Activated CD8-positive, alpha-beta memory T cell treated with anti-CD3 and anti-CD28 coated beads, Interleukin-2, amount 50 U/mL, for 48 hours (primary cell): ENCODE measurements at places on chromosomes 12 and 14.

GRCh38 chr12:88266806-88267360 is 124.8 kb downstream of the TMTC3 start:
- no peak for DNase-seq

DNA sequence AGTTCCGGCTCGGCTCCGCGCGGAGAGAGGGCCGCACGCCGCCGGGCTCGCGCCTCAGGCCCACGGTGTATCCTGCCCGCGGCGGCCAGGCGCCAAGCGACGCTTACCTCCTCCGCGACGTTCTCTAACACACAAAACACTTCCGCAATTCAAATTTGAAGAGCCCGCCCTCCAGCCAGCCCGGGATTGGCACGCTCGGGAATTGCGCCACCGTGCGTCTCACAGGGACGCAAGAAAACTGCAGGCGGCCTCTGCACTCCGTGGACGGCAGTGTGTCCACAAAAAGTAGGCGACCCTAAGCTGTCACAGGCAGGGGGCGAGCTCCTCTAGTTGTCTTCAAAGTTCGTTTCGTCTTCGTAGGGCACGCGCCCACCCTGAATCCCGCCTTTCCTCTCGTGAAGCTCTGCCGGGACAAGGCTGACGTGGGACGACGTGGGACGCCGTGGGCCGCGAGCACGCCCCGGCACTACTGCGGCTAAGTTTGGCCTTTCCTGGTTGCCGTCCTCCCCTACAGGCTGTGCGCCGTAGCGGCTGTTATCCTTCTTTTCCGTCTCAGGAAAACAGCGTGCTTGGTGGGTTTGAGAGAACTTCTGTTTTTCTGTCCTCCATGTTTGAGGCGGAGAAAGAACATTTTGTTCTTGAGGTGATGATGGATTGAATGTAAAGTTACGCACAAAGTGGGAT is at the start of gene MIS18BP1:
MIS18BP1 (minus strand) TSS at position 133 of the 684 bp plus-strand sequence. CDS start 5,916 bp downstream, outside the sequence.
- DNase-seq: peak; percentile 93

DNA sequence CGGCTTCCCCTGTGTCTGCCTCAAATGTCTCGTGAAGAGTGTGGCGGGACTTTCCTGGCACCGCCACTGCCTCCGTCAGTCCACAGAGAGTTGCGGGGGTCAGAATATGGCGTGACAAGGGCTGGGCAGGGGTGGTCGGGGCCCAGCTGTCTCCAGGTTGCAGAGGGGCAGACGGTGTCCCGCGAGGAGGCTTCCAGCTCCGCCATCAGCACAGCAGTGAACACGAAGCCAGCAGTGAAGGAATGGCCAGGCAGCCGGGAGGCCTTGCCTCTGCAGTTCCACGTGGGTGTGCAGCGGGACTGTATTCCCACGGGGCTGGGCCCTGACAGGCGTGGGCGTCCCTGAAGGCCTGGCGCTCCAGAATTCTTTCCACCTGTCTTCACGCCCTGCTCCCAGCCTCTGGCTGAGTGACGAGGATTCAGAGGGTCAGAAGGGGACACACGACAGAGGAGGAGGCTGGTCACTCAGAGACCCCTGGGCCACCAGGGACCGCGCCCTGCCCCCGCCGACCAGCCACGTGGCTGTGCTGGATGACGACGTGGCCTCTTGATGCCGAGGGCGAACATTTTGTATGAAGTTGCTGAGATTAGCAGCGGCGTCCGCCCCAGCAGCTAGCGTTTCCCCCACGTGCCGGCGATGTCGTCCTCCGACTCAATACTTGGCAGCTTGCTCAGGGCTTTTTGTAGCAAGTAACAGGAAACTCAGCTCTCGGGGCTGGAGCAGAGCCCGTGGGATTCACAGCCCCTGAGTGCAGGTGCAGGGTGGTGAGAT is 25.0 kb upstream of the GALNT9 start:
- DNase-seq: no peak

DNA sequence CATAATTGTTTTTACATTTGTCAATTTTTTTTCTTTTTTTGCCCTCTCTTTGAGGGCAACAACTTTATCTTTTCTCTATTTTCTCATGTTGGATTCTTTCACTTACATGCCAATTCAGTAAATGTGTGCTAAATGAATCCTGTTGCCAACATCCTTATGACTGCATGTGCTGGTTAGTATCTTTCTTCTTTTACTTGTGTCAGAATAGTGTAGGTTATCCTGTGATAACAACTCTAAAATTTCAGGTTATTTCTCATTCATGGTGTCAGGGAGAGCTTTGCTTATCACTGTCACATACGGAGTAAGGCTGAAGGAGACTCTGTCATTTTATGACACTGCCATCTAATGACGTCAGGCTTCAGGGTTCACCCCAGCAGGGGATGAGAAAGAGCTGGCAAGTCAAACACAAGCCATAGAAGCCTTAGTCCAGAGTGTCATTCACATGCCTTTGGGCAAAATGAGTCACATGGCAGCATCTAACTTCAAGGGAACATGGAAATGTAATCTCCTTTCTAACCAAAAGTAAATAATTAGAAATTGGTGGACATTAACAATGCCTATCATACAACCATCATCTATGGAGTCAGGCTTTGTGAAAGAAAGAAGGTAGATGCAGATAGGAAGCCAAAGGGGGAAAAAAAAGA is 242.5 kb upstream of the ATP2B1 start:
- no peak for DNase-seq

DNA sequence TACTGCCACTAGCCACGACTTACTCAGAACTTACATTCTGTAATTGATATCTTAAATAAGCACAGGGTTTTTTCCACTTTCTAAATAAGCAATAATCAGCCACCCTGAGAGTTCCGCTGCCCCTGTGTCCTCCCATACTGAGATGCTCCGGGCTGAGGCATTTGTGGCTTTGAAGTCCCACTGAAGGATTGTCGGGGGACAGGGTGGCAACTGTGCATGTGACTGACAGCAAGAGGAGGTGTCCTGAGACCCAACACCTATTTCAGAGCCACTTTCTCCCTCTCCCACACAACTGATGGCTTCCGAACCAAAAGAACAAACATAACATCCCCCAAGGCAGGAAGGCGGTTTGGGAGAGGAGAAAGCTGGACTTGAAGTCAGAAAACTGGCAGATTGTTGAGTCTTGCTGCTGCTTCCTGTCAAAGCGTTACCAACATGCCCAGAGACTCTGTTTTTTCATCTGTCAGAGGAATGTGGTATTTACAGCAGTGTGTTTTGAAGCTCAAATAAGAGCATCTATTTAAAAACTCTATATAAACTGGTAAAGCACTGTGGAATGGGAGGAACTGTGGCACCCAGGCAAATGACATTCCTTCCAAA is 157.9 kb upstream of the FKBP4 start:
- no peak for DNase-seq

DNA sequence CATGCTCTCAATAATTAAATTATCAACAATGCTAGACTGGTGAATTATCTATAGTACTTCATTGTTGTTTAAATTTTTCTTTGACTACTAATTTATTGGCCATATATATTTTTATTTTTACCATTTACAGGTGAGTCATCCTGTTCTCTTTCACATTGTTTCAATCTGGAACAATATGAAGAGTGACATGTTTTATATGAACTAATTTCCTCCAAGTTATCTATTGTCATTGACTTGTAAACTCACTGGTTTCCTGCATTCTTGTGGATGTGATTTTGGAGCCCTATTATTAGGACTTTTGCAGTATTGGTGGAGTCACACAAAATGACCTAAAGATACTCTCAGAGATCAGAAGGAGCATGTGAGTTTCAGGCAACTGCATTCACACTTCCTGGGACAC is 297.7 kb downstream of the AEBP2 start:
- no peak for DNase-seq

DNA sequence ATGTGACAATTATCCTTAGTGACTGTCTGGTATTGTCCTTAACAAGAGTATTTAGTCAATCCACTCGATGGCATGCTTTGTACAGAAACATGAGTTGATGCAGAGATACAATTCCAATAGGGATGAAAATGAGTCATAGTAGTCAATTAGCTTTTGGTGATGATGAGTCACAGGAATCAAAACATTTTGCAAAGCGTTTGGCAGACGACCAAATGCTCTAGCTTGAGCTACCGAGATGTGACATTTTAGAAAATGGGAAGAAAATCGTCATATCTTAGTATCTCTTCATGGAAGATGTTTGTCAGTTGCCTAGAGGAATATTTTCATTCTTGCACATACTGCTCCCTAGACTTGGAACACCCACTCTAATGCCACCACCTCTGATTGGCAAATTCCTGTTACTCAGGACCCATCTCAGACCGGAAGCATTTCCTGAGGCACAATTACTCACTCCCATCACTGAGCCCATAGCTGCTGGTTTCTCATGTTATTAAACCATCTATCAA is 95.0 kb downstream of the LMNTD1 start:
- DNase-seq: no peak

- DNase-seq: no peak
These were observed 10.2 kb downstream of the ZBTB25 start for GRCh38 chr14:64493455-64493854.

DNA sequence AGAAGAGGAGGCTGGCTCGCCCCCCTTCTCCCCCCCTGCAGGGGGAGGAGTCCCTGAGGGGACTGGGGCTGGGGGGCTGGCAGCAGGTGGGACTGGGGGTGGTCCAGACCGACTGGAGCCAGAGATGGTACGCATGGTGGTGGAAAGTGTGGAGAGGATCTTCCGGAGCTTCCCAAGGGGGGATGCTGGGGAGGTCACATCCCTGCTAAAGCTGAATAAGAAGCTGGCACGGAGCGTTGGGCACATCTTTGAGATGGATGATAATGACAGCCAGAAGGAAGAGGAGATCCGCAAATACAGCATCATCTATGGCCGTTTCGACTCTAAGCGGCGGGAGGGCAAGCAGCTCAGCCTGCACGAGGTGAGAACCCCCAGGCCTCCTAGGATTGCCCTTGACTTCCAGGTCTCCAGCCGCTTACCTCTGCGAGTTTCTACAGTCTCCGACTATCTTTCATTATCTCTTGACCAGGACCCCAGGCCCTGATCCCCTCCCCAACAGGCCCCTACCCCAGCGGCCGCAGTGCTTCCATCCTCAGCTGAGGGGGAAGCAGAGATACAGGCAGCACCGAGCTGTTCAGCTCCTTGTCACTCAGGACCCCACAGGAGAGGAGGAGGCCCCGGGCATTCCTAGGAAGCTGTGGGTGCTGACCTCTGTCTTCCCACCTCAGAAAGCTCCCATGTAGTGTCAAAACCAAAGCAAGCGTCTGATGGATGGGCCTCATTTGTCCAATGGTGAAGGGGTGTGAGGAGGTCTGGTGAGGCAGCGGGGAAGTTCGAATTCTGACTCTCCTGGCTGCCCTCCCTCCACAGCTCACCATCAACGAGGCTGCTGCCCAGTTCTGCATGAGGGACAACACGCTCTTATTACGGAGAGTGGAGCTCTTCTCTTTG is 3.0 kb downstream of the NAB2 start:
- peak; percentile 59 for DNase-seq

GRCh38 chr12:102299731-102300130 is 102.1 kb upstream of the PMCH start:
- DNase-seq: no peak

DNA sequence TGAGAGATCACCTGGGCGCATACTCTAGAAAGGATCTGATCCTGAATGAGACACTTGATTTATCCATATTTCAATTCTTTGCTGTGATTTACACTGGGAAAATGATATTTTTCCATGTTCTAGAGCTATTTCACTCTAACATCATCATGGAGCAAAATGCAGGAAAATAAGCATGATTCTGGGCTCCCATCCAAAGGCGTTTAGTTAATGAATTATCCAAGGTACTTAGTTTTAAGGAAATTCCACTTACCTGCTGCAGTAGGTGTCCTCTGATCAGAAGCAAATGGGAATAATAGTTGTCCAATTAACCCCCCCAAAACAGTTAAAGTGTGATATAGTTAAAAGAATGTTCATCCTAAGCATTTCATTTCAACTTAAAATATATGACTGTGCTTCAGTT is 204.5 kb upstream of the PRKD1 start:
- no peak for DNase-seq

- DNase-seq: no peak
These were observed 263.3 kb downstream of the RASSF9 start for GRCh38 chr12:85572956-85573355.

DNA sequence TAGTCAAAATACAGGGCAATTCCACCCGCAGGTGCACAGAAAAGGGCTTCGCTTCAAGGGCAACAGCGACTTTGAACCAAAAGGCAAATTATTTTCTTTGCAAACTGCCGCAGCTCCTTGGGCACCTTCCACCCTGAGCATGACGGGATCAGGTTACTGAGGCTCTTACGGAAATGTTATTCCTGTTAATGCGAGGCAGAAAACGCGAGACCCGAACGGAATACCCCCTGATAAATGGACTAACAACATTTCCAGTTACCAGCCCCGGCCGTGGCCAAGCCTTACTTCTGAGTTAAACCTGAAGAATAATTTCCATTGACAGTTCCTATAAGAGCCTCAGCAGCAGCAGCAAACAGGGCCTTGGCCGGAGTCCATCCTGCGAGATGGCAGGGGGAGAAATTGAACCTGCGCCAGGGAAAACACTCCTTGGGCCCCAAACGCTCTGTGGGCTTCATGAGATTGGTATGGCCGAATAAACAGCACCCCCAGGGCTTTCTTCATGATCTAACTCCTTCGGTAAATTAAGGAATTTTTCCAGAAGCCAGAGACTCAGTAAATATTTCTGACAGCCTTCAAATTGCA is 70.0 kb upstream of the DICER1 start:
- DNase-seq: no peak

GRCh38 chr14:100615736-100616695 is 28.8 kb upstream of the BEGAIN start:
- DNase-seq: no peak

DNA sequence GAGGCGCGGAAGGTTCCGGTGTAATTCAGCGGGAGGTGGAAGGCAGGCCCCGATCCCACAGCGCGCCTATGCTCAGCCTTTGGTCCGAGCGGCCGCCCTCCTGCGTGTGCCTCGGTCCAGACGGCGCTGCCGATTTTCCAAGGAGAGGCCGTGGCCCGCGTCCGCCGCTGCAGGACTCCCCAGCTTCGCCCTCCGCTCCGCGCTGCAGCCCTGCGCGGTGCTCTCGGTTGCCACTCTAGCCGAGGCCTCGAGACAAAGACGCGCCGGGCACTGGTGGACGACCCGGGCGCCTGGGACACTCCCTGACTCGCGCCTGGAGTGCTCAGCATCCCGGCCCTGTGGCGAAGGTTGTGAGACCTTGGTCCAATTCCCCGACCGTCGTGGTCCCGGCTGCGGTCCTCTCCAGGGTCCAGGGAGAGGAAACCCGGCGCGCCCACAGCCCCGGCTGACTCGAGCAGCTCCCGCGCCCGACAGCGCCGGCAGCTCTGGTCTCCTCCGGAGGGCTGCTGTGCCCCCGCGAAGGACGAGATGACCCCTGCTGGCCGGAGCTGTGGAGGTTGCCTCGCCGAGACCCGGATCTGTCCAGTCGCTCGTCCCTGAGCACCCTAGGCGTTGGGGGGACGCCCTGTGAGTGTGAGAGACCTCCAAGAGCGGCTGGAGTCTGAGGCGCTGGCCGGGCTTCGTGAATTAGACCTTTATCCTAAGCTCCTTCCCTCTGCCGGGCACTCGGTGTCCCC is 6.5 kb downstream of the HOXC12 start:
- no peak for DNase-seq

DNA sequence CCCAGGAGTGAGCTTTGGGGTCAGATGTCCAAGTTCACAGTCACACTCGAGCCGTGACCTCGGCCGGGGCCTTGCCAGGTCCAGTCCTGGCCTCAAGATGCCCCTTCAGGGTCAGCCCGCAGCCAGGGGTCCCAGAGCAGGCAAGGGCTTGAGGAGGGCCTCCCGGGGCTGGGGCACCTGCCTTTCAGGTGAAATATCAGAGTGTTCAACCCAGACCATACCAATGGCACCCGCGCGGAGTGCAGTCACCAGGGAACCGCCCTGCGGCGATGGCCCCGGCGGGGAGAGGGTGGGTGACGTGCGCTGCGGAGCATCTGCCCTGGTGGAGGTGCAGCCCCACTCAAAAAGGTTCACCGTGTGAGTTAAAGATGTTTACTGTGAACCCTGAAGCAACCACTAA is 16.9 kb downstream of the LRCOL1 start:
- DNase-seq: no peak
